ENCODE measurements at places on chromosomes 7 and 10. TPM values are rescaled to one million over a fixed set of nuclear protein-coding genes. Genes with fewer than 3 reads are reported as not detected.

GRCh38 chr10:24438800-24439199, 229.9 kb downstream of the KIAA1217 start:
- no peak for DNase-seq

DNA sequence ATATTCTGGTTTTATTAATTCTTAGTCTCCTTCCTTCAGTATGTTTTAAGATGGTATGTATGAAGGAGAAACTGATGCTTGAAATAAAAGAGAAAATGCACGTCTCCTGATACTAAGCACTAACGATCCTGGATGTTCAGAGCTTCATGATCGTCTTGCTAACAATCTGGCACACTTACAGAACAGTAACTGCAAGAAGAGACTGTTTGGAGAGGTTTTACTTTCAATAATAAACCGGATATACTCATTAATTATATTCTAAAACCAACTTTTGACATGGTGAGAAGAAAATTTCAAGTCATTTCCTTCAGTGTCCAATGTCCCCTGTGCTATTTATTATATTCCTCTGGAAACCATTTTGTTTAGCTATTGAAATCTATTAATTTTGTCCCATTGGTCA, 251.0 kb downstream of the NXPH1 start:
- DNase-seq: no peak

GRCh38 chr10:18651324-18652007, at the start of gene NSUN6:
NSUN6 (minus strand) TSS chr10:18651587; CDS start chr10:18651203, 384 bp downstream.
- DNase-seq: peak; percentile 96

- DNase-seq: no peak
Measured at GRCh38 chr7:36942955-36943354, 218.7 kb upstream of the AOAH start.

- DNase-seq: no peak
Measured at GRCh38 chr7:1597066-1597760, 27.4 kb upstream of the PSMG3 start.

The SFTPD gene
- total RNA-seq: not detected

The NXPH1 gene
- not detected for total RNA-seq

The LIPN gene
- total RNA-seq: 0.44 TPM

The KNDC1 gene
- total RNA-seq: 1.1 TPM

GRCh38 chr7:19121977-19122588, 4.6 kb upstream of the TWIST1 start:
- no peak for DNase-seq

The PDK4 gene
- total RNA-seq: not detected

- DNase-seq: no peak
Measured at GRCh38 chr10:113129117-113129516, 179.1 kb downstream of the TCF7L2 start.

GRCh38 chr7:127905021-127905420, 126.2 kb downstream of the LRRC4 start:
- DNase-seq: no peak

The TEX36 gene
- not detected for total RNA-seq

GRCh38 chr10:99435986-99436638, 5.7 kb upstream of the GOT1 start:
- DNase-seq: peak; percentile 47

GRCh38 chr7:126780993-126781392, 471.7 kb downstream of the GRM8 start:
- no peak for DNase-seq

The FANK1 gene
- 31.3 TPM for total RNA-seq

The C10orf95 gene
- 0.35 TPM for total RNA-seq

The AGR2 gene
- not detected for total RNA-seq

The HOGA1 gene
- not detected for total RNA-seq

DNA sequence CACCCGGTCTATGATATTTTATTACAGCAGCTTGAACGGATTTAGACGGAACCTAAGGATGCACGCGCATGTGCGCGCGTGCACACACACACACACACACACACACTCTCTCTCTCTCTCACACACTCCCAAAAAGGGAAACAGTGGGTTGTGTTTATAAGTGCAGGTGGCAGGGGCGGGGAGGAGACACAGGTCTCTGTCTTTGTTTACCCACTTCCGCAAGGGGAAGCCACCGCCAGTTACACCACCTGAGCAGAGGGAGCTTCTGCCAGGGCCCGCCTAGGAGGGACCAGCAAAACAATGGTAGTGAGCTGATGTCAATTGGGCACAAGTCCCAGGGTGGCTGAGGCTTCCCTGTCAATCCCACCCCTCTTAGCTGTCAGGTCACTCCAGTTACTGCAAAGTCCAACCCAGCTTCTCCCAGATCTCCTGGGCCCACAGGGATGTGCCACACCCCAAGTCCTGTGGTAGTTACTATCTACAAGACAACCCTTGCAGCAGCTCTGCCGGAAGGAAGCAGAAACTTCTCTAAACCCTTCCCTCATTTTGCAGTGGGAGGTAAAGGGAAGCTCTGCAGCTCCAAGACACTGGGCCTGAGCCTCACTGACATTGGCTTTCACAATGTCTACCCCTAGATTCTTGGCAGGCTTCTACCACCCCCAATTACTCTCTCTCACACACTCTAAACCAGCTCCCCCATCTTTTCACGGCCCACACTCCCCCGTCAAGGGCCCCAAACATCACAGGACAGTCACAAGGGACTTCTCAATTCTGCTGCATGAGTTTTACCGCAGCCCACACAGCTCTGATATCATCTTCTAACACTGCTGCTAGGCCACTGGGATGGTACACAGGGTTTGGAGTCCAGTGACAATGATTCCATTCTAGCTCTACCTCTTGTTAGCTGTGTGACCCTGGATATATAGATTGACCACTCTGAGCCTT, 17.6 kb downstream of the ANXA11 start:
- peak; percentile 92 for DNase-seq

GRCh38 chr10:48288661-48289060, 14.2 kb upstream of the FRMPD2 start:
- DNase-seq: no peak

DNA sequence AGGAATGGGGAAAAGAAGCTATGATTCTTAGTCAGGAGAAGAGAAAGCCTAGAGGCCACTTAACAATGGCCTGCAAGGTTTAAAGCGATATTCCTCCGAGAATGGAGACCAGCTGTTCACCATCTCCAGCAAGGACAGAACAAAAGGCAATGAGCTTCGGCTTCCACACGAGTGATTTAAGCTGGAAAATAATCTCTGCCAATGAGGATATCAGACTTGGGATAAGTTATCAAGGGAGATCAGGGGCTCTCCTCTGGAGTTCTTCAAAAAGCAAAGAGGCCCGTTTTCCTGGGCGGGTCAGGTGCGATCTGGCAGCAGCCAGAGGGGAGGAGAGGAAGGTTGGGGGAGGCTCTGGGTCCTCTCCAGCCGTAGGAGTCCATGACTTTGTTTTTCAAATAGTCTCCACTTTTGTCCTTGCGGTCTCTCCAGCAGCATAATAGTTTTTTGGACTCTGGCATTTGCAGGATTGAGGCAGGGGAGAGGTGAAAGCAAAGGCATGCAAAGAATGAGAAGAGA, 211.3 kb downstream of the SKIDA1 start:
- no peak for DNase-seq

DNA sequence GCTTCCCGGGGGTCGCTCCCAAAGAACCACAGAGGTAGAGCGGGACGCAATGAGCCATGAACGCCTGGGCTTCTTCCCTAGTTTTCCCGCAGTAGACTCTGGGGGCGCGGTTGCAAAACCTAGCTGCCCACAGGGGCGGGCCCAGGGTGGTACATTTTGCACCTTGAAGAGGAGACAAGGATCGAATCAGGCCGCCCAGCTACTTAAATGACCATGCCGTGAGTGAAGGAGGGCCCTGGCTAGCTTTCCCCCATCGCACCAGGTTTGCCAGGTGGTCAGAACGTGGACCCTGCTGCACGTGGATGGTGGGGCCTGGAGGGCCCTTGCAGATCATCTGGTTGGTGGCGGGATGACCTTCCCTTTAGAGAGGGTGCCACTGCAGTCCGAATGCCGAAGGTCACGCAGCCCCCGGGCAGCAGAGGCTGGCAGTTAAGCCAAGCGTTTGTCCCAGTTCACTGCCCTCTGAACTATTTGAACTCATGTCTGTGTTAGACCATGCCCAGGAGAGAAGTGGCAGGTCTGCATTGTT, 604 bp upstream of the SHTN1 start:
- DNase-seq: no peak

GRCh38 chr7:693280-693679, 33.2 kb upstream of the DNAAF5 start:
- DNase-seq: no peak

The HOXA1 gene
- 1.4 TPM for total RNA-seq

The CHST3 gene
- not detected for total RNA-seq

GRCh38 chr10:88433565-88434186, 149.4 kb downstream of the RNLS start:
- DNase-seq: no peak

DNA sequence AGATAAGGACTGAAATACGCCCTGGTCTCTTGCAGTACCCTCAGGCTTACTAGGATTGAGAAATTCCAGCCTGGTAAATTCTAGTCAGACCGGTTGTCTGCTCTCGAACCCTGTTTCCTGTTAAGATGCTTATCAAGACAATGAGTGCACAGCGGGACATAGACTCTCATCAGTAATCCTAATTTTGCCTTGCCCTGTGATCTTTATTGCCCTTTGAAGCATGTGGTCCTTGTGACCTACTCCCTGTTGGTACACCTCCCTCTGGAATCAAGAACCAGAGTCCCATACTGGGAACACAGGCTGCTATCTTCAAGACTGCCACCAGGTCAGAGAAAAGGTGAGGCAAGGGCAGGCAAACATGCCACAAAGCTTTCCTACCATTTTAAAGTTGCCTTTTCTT, 7.2 kb downstream of the C10orf53 start:
- no peak for DNase-seq

The OPN4 gene
- not detected for total RNA-seq

DNA sequence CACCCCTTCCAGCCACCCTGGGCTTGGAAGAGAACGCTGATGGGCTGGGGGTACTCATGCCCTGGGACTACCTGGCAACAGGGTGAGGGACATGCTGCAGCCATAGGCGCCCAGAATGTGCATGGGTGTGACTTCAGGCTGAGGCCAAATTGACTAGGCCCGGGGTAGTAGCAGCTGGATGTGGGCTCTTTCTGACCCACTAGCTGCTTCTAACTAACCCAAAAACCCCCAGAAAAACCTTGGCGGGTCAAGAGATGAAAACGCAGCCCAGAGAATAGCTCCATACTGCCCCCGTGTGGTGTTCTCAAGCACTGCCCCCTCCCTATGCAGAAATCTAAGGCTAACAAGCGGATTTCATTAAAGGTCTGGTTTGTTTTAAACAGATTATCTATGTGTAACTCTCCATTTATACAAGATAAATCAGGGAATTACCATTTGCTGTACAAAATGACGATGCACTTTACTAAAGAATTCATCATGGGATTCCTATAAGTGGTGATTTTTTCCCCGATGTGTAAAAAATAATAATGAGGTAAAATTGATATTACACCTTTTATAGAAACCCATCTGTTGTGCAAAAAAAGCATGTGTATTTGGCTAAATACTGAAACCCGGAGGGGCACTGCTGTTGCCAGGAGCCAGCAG, 4.2 kb downstream of the SMARCD3 start:
- peak; percentile 54 for DNase-seq

The VWA2 gene
- total RNA-seq: 0.12 TPM

The PDGFA gene
- total RNA-seq: 2.9 TPM

DNA sequence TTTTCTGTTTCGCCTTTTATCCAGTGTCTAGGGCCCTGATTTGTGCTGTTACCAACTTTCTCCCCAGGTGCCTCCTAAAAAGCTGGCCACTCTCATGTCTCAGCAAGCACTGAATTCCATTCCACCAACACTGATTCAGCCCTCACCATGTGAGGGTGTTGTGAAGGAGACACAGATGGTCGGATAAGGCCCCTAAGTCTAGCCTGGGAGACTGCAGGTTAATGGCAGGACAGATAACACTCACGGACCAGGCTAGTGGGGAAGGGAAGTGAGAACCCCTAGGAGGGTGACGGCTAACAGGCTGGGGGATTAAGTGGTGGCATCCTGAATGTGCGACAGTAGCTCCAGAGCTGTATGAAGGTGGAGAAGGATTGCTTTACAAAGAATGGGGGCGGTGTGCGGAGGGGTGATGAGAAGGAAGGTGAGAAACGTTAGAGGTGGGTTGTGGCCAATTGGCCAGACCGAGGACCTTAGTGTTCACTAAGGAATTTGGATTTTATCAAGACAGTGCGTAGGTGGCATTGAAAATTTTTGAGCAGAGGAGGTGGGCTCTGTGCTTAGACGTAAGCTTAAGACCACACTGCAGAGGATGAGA, 3.8 kb upstream of the DUSP5 start:
- no peak for DNase-seq

DNA sequence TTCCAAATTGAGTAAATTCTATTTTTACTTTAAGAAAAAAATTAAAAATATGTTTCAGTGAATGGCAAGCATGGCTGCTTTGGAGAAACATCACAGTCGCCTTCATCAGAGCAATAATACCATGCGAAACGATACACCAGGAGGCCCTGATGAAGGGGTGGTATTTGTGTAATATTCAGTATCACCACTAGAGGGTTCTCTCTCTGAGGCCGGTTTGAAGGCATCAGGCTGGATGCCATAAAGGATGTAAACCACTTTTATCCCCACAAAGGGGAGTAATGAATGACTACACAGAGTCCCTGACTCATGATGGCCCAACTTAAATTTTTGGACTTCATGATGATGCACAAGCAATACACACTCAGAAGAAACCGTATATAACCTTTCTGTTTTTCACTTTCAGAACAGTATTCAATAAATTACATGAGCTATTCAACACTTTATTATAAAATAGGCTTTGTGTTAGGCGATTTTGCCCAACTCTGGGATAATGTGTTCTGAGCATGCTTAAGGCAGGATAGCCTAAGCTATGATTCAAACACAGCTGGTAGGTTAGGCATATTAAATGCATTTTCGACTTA, 95.5 kb downstream of the PPP1R17 start:
- peak; percentile 27 for DNase-seq

GRCh38 chr7:126778101-126778500, 474.6 kb downstream of the GRM8 start:
- no peak for DNase-seq

The NUPR2 gene
- total RNA-seq: not detected

DNA sequence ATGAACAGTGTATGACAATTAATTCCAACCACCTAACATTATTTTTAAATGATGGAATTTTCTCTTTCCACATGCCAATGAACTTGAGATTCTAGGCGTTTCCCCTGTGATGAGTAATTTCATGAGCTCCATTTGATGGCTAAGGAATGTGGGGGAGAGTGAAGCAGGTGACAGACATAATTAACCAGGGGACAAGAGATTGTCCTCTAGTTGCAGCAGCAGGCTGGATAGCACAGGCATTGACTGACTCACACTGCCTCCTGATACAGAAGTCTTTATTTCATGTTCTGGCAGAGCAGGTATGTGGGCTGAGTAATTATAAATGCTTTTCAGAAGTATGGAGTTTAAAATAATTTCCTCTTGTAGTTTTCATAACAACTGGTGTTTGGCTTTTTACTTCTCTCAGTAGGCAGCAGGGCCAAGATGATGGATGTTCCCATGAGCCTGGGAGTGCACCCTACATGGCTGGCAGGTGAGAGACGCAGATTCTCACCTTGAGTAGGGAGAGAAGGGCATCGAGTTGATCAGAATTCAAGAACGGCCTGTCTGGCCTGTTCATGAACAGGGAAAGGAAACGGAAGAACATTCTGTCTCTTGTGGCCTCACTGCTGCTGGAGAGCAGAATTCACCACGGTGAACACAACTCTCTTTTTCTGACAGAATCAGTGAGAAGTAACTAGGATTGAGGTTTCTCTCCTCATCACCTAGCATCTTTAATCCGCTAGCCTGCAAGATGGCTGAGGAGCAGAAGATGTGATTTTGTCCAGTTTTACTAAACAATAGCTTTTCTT, 118.8 kb downstream of the AOAH start:
- no peak for DNase-seq
